ENCODE measurements at places on chromosomes 16 and 17. TPM values are rescaled to one million over a fixed set of nuclear protein-coding genes. Genes with fewer than 3 reads are reported as not detected.

The CA7 gene
- 0.48 TPM for total RNA-seq

The CCL1 gene
- not detected for total RNA-seq

The KRT40 gene
- not detected for total RNA-seq

The GLIS2 gene
- 1.5 TPM for total RNA-seq

The ATP2C2 gene
- 0.24 TPM for total RNA-seq

The WBP2 gene
- 44.8 TPM for total RNA-seq

The TMC8 gene
- 3.3 TPM for total RNA-seq

GRCh38 chr16:57462978-57463362 is 491 bp downstream of the POLR2C start:
- no peak for DNase-seq

DNA sequence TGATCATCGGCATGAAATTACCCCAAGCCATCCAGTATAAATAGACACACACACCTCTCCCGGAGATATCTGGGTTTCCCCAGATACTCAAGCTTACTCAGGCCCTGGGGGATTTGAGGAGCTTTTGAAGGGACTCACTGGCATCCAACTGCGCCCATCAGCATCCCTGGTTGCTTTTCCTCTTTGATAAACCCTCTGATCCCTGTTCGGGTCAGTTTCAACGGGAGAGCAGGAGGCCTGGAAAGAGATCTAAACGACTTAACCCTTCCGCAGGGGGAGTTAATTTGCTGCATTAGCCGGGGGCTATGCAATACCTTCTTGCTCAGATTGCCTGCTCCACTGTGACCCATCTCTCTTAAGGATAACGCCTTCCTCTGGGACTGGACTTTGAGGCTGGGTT is 76.6 kb downstream of the MAF start:
- no peak for DNase-seq

DNA sequence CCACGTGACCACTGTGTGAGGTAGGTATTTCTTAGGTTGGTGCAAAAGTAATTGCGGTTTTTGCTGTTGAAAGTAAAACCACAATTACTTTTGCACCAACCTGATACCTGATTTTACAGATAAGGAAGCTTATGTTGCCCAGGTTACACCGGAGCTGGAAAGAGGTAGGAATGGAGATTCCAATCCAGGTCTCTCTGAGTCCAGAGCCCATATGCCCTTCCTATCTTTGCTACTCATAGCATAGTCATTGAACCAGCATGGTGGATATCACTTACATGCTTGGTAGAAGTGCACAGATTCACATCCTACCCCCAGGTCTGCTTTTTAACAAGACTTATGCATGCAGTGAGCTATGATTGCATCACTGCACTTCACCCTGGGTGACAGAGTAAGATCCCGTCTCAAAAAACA is 61.8 kb downstream of the ARSG start:
- no peak for DNase-seq

DNA sequence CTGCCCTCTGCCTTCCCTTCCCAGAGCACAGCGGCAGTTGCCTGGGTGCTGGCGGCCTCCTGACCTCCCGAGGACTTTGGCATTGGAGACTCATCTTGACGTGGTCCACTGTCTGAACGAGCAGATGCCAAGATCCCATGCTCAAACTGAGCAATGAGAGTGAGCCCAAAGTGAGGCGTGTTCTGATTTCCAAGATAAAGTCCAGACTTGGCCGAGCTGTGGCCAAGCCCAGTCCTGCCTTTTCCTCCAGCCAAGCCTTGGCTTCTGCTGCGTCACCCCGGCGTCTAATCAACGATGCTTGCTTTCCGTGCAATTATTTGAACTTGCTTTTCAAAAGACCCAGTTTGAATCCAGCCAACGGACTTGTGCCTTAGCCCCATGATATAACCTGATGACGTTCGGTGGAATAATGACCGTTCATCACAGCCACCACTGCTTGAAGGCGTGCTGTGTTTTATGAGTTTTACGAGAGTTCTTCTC is 179.2 kb downstream of the IRF8 start:
- DNase-seq: no peak

GRCh38 chr16:74717367-74717766 is 16.7 kb upstream of the MLKL start:
- DNase-seq: no peak

Data from H7 (cell line).